G401 (cell line): ENCODE measurements at places on chromosomes 4 and X. TPM values are rescaled to one million over a fixed set of nuclear protein-coding genes. Genes with fewer than 3 reads are reported as not detected.

The RRH gene
- total RNA-seq, result not detected in 2 replicates

The POLN gene
- total RNA-seq, result 0.17 and 0.49 TPM in 2 replicates

The SHISA3 gene
- 3.7 and 6.1 TPM in 2 replicates for total RNA-seq

The OTC gene
- total RNA-seq, result not detected in 2 replicates

The L1CAM gene
- total RNA-seq, result 31.3 and 34.0 TPM in 2 replicates

The SNCA gene
- 112 and 125 TPM in 2 replicates for total RNA-seq

The ZNF518B gene
- total RNA-seq, result 13.0 and 33.1 TPM in 2 replicates

The ETDB gene
- total RNA-seq, result not detected in 2 replicates

The RNF4 gene
- total RNA-seq, result 28.3 and 28.7 TPM in 2 replicates

The TRAM1L1 gene
- 0.92 and 1.0 TPM in 2 replicates for total RNA-seq

The CXCL10 gene
- not detected in 2 replicates for total RNA-seq

The H2BW2 gene
- total RNA-seq, result not detected in 2 replicates

The TLR10 gene
- not detected in 2 replicates for total RNA-seq

The SHOX gene
- total RNA-seq, result not detected in 2 replicates

The GJB1 gene
- 0.37 TPM in 1 of 2 replicates, not detected in the other for total RNA-seq

The USP17L21 gene
- total RNA-seq, result not detected in 2 replicates

The EVC2 gene
- total RNA-seq, result 3.6 and 4.9 TPM in 2 replicates

The SRPX2 gene
- total RNA-seq, result 11.3 and 13.4 TPM in 2 replicates

The KIAA1210 gene
- not detected in 2 replicates for total RNA-seq

The ERVMER34-1 gene
- not detected in 2 replicates for total RNA-seq

The PFKFB1 gene
- 0.14 and 0.55 TPM in 2 replicates for total RNA-seq

The STK26 gene
- 3.0 and 3.1 TPM in 2 replicates for total RNA-seq

The KANTR gene
- total RNA-seq, result 1.5 and 4.7 TPM in 2 replicates

The RBM46 gene
- not detected in 2 replicates for total RNA-seq

The TEX13B gene
- total RNA-seq, result not detected in 2 replicates

The KCTD8 gene
- total RNA-seq, result 0.12 TPM in 1 of 2 replicates, not detected in the other

The NPY1R gene
- not detected in 2 replicates for total RNA-seq

The LYAR gene
- 47.3 and 58.7 TPM in 2 replicates for total RNA-seq

The POU4F2 gene
- total RNA-seq, result not detected in 2 replicates

The DRD5 gene
- total RNA-seq, result not detected in 2 replicates

The ABCG2 gene
- 310 and 332 TPM in 2 replicates for total RNA-seq

The WNK3 gene
- 5.2 and 5.4 TPM in 2 replicates for total RNA-seq

The MAGEB6 gene
- total RNA-seq, result not detected in 2 replicates

The CWH43 gene
- not detected in 2 replicates for total RNA-seq

The CFI gene
- total RNA-seq, result not detected in 2 replicates

The GAGE12E gene
- total RNA-seq, result not detected in 2 replicates

The SPATA4 gene
- not detected in 2 replicates for total RNA-seq

The SMIM10 gene
- 0.43 and 1.3 TPM in 2 replicates for total RNA-seq

The GYPB gene
- total RNA-seq, result not detected in 2 replicates

The MTCP1 gene
- 6.5 and 29.0 TPM in 2 replicates for total RNA-seq

The RIBC1 gene
- total RNA-seq, result 1.4 and 3.5 TPM in 2 replicates

The MAMLD1 gene
- total RNA-seq, result not detected in 2 replicates

The ARL13A gene
- not detected in 2 replicates for total RNA-seq

The IQCM gene
- not detected in 2 replicates for total RNA-seq

The CT45A2 gene
- not detected in 2 replicates for total RNA-seq

The GYPE gene
- not detected in 2 replicates for total RNA-seq

The CDS1 gene
- total RNA-seq, result not detected in 2 replicates

The PAGE2B gene
- not detected in 2 replicates for total RNA-seq

The NWD2 gene
- total RNA-seq, result not detected in 2 replicates
